ENCODE measurements at places on chromosomes 4 and X. TPM values are rescaled to one million over a fixed set of nuclear protein-coding genes. Genes with fewer than 3 reads are reported as not detected.

F9 gene
- not detected for total RNA-seq

CASP6 gene
- 15.2 TPM for total RNA-seq

SPARCL1 gene
- 369 TPM for total RNA-seq

GRIA3 gene
- not detected for total RNA-seq

LGI2 gene
- total RNA-seq = 0.84 TPM

MAML3 gene
- total RNA-seq = 13.1 TPM

PAGE5 gene
- not detected for total RNA-seq

GPM6B gene
- 37.1 TPM for total RNA-seq

BGN gene
- total RNA-seq = 205 TPM

IL13RA1 gene
- 74.2 TPM for total RNA-seq

SMIM20 gene
- 25.2 TPM for total RNA-seq

SMR3B gene
- total RNA-seq = not detected

MFAP3L gene
- 9.6 TPM for total RNA-seq

Measured in upper lobe of right lung (tissue), 1 donor.